Retina (tissue), 1 donor: ENCODE measurements at places on chromosomes 13 and 19.

- DNase-seq = no peak
These were observed 337 bp upstream of the FXYD7 start for GRCh38 chr19:35142606-35143230.

- DNase-seq = no peak
These were observed 1937.6 kb downstream of the PCDH9 start for GRCh38 chr13:65292488-65292901.

DNA sequence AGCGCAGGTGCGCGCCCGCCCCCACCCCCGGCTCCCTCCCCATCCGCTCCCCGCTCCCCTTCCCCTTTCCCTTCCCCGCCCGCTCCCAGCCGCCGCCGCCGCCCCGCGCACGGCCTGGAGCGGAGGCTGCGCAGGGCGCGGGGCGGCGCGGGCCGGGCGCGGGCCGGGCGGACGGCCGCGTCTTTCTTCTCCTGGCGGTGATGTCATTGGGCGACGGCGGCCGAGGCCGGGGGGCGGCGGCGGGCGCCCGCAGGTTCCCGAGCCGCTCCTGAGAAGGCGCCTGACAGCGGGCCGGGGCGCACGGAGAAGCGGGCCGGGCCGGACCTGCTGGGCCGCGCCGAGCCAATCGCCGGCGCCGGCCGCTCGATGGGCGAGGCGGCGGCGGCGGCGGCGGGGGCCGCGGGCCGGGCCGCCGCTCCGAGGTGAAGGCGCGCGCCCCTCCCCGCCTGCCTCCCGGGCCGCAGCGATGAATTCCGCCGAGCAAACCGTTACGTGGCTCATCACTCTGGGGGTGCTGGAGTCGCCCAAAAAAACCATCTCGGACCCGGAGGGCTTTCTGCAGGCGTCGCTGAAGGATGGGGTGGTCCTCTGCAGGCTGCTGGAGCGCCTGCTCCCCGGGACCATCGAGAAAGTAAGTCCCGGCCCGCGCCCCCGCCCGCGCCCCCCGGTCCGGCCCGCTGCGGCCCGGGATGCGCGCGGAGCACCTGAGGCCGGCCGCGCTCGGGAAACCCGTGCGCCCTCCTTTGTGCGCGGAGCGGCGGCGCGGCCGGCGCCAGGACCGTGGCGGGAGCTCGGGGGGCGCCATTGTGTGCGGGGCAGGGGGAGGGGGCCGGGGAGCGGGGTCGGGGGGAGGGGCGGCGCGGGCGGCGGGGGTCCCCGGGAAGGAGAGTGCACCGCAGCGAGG, at the start of gene ARHGEF7:
ARHGEF7 (plus strand) TSS at position 250 of the 904 bp plus-strand sequence; CDS start at position 467, 217 bp downstream.
- DNase-seq = peak; percentile 60

- no peak for DNase-seq
These were observed 29.9 kb upstream of the MUC16 start for GRCh38 chr19:9040131-9040530.

GRCh38 chr13:44465318-44465717, 91.7 kb downstream of the SERP2 start:
- no peak for DNase-seq

GRCh38 chr19:50344661-50345318, 15.6 kb upstream of the KCNC3 start:
- no peak for DNase-seq

DNA sequence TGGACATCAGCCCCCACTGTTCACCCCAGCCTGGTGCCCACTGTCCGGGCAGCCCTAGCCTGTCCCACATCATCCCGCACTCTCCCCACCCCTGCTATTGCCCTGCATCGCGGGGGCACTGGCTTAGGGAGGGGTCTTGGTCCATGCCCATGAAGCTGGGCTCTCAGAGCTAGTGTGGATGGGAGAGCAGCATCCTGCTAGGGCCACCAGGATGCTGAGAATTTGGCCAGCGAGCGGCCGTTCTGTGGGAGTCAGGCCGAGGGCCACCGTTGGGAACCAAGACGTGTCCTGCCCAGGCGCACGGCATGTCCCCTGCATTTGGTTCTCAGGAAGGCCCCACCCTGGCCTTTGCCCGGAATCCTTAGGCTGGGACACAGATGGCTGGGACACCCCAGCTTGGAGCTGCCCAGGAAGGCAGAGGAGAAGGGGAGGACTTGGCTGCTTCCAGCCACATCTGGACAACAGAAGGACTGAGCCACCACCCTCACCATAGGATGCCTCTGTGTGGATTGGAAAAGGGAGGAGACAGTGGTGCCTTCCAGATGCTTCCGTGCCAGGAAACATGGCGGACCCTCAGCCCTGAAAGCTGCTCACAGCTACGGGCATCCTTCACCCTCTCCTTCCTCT, 14.6 kb downstream of the ADGRE5 start:
- no peak for DNase-seq

DNA sequence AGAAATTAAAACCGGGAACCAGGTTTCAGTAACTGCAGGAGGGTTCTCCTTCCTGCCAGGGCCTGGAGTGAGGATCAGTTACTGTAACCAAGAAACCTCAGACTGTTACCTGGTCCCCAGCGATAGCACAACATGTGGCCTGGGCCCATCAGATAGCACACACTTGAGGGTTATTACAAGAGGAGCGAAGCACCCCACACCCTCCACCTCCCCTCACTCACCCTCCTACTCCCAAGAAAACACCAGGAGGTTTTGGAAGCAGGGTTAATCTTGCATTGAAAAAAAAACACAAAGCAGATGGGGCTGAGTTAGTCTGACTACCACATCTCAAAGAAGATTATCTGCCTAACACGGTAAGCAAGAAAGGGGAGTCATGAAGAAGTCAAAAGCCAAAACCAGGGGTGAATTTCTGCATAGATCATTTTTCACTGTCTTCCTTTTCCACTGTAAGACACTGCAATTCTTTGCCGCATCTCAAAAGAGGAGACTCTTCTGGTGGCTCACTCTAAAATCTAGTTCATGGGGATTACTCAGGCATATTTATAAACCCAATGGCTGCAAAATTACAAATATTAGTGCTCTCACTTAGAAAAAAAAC, 75.9 kb upstream of the DOCK9 start:
- DNase-seq = no peak
